Transverse colon (tissue), 4 donors: ENCODE measurements at places on chromosomes 16 and 17. TPM values are rescaled to one million over a fixed set of nuclear protein-coding genes. Genes with fewer than 3 reads are reported as not detected.
A peak's percentile ranks its signal among the peaks of the same experiment; 100 is the strongest.

Gene KLHL36
- total RNA-seq: 70.3 TPM

Gene CACNG1
- total RNA-seq: not detected

DNA sequence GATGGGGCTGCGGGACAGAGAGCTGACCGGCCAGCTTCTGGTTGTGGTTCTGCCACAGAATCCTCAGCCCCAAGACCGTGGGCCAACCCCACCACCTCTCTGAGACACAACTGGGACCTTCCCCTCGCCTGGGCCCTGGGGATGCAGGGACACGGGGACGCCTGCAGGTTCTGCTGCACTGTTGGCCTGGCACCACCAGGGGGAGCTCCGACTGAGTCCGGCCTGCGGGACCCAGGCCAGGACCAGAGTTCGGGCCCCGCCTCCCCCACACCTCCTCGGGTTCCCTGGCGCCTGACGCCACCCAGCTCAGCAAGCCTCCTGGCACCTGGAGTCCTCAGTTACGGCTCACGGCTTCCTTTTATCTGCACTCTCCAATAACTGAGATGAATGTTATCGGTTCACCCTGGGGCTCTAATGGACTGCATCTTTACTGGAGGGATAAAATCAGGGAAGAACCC is 27.3 kb downstream of the TBC1D16 start:
- no peak overlapping the region for H3K4me3 ChIP-seq
- no peaks in the 10 kb centered on the region for H3K27me3 ChIP-seq
- no peaks in the 10 kb centered on the region for H3K36me3 ChIP-seq
- no peak overlapping the region for H3K27ac ChIP-seq
- H3K4me1 ChIP-seq: peaks cover 4% of the 10 kb centered on the region

- no peaks in the 10 kb centered on the region for H3K4me1 ChIP-seq
- no peak overlapping the region for H3K27ac ChIP-seq
Observed at GRCh38 chr17:4161967-4162305, 18.9 kb downstream of the CYB5D2 start.

GRCh38 chr16:31079342-31079944 is 5.2 kb downstream of the ZNF646 start:
- H3K27me3 ChIP-seq: no peaks in the 10 kb centered on the region
- peaks cover 11% of the 10 kb centered on the region for H3K4me1 ChIP-seq
- DNase-seq: no peak
- no peak overlapping the region for H3K27ac ChIP-seq
- H3K4me3 ChIP-seq: no peak overlapping the region
- peaks cover 5% of the 10 kb centered on the region for H3K36me3 ChIP-seq

DNA sequence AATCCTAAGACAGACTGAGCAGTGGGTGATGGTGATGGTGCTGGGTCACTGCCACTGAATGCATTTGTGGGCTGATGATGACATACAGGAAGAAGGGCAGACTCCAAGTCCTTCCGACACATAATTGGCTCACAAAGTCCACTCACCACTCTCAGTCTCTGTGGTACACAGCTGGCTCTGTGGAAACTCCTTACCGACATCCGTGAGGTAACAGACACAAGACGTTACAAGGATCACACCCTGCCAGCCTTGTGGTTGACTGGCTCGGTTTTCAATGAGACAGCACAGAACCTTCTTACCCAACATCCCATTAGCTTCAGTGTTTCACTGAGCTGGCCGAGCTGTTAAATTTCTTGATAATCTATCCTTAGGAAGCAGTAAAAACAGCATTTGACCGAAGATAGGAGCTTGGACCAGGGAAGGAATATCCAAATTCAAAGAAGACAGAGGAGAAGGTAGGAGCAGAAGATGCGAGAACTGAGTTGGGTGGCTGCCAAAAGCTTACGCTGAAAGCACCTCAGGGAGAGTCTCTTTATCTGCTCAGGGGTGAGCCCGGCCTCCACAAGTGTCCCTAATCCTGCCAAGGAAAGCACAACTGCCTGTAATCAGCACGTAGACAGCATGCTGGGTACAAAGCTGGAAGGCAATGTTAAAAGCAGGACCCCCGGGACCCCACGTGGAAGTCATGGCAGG is 5.5 kb upstream of the MXRA7 start:
- no peak overlapping the region for H3K4me3 ChIP-seq
- H3K4me1 ChIP-seq: peaks cover 32% of the 10 kb centered on the region
- H3K27me3 ChIP-seq: no peaks in the 10 kb centered on the region
- H3K36me3 ChIP-seq: peaks cover 45% of the 10 kb centered on the region
- peak overlapping the region; percentile 58 for H3K27ac ChIP-seq

GRCh38 chr17:7081341-7082062 is 1.5 kb upstream of the CLEC10A start:
- H3K36me3 ChIP-seq: no peaks in the 10 kb centered on the region
- DNase-seq: no peak
- H3K4me1 ChIP-seq: no peaks in the 10 kb centered on the region
- H3K27me3 ChIP-seq: peaks cover 16% of the 10 kb centered on the region
- no peak overlapping the region for H3K4me3 ChIP-seq

DNA sequence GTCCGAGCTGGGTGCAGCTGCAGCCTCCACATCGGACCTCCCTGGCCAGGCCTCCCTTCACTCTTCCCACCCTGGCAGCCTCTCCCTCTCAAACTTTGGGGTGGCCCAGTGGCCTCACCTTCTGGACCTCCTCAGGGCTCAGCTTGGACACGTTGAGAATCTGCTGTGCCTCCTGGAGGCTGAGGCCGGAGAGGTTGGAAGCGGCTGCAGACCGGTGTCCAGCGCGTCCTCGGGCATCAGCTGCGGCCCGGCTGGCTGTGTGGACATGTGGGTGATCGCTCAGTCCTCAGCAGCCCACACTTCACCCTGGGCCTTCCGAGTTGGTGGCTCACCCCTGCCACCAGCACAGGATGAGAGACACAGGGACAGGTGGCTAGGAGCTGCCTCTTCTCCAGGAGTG is 9.9 kb downstream of the PAM16 start:
- no peak overlapping the region for H3K4me3 ChIP-seq
- H3K27ac ChIP-seq: no peak overlapping the region
- H3K27me3 ChIP-seq: no peaks in the 10 kb centered on the region
- no peaks in the 10 kb centered on the region for H3K36me3 ChIP-seq
- H3K4me1 ChIP-seq: peaks cover 6% of the 10 kb centered on the region
- no peak for DNase-seq

DNA sequence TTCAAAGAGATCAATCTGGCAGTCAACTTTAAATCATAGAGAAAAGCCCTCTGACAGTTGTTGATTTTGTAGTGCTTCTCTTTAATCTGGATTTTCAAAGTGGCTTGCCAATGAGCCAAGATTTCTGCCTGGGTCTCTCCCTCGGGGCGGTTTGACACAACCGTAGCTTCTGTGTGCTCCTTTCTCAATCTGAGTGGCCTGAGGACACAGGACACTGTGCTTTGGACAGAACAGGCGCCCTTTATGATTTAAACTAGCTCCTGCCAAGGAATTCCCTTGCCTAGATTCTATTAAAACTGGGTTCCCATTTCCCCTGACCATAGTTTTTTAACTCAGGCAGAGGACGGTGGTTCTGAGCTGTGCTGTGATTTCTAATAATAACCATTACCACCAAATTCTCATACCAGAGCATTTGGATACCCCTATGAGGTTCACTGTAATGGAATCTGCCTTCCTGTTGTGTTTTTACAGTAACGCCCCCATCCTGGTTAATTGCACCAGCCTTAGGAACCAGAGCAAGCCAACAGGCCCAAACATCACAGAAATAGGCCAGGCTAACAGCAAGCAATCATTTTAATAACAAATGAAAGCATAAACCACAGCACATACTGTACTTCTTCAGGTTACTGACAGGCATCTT is 4.0 kb downstream of the ZFHX3 start:
- H3K36me3 ChIP-seq: no peaks in the 10 kb centered on the region
- peak overlapping the region; percentile 92 for H3K27ac ChIP-seq
- DNase-seq: no peak
- H3K27me3 ChIP-seq: no peaks in the 10 kb centered on the region

- DNase-seq: no peak
- H3K36me3 ChIP-seq: no peaks in the 10 kb centered on the region
- no peak overlapping the region for H3K27ac ChIP-seq
- no peaks in the 10 kb centered on the region for H3K4me1 ChIP-seq
- H3K4me3 ChIP-seq: no peak overlapping the region
Observed at GRCh38 chr17:41402161-41402560, 4.8 kb upstream of the KRT31 start.

DNA sequence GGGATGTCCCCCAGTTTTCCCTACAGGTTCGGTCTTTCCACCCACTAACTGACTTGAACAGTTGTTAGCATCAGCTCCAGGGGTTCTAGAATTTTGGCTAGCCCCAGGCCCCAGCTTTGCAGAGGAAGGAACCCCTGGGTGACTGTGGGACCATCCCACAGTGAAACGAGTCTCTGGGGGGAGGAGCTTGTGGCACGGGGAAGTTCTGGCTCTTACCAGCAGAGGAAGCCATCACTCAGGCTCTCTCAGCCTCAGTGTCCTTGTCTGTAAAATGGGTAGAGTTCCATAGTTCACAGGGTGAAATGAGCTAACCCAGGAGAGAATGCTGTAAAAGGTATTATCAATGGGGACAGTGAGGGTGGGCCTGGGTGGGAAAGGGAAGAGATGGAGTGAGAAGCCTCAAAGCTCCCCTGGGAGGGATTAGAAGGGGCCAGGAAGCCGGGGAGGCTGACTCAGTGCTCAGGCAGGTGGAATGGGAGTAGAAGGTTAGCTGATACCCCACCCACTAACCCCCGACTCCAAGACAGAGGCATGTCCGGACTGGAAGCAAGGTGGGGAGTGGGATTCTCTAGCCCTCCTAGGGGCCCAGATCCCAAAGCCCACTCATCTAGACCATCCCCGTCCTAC is 30.9 kb upstream of the CDC42EP4 start:
- DNase-seq: no peak
- no peak overlapping the region for H3K4me3 ChIP-seq

DNA sequence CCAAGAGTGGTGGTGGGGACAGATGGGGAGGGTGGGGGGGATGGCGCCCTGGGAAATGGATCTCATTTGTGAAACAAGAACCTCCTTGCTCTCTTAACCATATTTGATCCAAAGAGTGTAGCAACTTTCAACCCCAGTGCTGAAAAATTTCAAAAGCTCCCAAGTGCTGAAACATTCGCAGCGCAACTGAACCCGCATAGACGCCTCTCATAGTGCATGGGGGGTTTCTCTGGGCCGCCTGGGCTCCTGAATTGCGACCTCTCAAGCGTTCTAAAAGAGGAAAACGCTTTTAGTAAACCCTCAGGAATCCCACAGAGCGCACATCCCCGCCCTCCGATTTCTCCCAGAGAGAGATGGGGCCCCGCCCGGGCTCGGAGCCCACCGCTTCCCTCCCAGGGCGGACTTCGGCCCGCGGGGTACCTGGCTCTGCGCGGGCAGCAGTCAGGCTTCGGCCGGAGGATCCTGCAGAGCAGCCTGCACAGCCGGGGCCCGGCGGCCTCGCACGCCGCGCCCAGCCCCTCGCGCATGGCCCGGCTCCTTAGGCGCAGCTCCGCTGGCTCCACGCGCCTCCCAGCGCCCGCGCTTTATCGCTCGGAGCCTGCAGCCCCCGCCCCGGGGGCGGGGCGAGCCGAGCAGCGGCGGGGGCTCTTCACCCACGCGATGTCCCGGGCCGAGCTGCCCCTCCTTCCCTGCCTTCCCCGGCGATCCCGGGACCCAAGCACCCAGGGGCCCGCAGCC is 7.0 kb downstream of the NOS2 start:
- H3K27ac ChIP-seq: no peak overlapping the region
- peaks cover 30% of the 10 kb centered on the region for H3K27me3 ChIP-seq
- no peaks in the 10 kb centered on the region for H3K36me3 ChIP-seq
- no peak for DNase-seq

Gene PTX4
- total RNA-seq: not detected

Gene CTNS
- 20.6 TPM for total RNA-seq

DNA sequence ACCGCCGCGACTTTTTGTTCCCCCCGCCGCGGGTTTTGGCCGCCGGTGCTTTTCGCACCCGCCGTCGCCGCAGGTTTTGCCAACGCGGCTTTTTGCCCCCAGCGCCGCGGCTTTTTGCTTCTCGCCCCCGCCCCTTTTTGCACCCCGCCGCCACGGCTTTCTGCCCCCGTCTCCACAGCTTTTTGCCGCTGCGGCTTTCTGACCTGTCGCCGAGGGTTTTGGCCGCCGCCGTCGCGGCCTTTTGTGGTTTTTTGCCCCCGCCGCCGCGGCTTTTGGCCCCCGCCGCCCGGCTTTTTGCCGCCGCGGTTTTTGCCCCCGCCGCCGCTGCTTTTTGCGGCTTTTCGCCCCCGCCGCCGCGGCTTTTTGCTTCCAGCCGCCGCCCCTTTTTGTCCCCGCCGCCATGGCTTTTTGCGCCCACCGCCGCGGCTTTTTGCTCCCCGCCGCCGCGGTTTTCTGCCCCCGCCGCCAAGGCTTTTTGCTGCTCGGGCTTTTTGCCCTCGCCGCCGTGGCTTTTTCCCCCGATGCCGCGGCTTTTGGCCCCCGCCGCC is 151.1 kb downstream of the KCNJ18 start:
- H3K4me3 ChIP-seq: no peak overlapping the region
- H3K4me1 ChIP-seq: no peaks in the 10 kb centered on the region
- no peak overlapping the region for H3K27ac ChIP-seq
- no peaks in the 10 kb centered on the region for H3K36me3 ChIP-seq
- H3K27me3 ChIP-seq: peaks cover 38% of the 10 kb centered on the region

- H3K27me3 ChIP-seq: peaks cover 28% of the 10 kb centered on the region
- no peaks in the 10 kb centered on the region for H3K4me1 ChIP-seq
- no peaks in the 10 kb centered on the region for H3K36me3 ChIP-seq
- H3K4me3 ChIP-seq: no peak overlapping the region
- H3K27ac ChIP-seq: no peak overlapping the region
- DNase-seq: no peak
Observed at GRCh38 chr17:58028578-58028977, 21.5 kb upstream of the SRSF1 start.

- H3K4me3 ChIP-seq: no peak overlapping the region
- no peak overlapping the region for H3K27ac ChIP-seq
- H3K4me1 ChIP-seq: no peaks in the 10 kb centered on the region
- no peaks in the 10 kb centered on the region for H3K27me3 ChIP-seq
- DNase-seq: no peak
Observed at GRCh38 chr17:50620858-50621257, 13.8 kb upstream of the ABCC3 start.

DNA sequence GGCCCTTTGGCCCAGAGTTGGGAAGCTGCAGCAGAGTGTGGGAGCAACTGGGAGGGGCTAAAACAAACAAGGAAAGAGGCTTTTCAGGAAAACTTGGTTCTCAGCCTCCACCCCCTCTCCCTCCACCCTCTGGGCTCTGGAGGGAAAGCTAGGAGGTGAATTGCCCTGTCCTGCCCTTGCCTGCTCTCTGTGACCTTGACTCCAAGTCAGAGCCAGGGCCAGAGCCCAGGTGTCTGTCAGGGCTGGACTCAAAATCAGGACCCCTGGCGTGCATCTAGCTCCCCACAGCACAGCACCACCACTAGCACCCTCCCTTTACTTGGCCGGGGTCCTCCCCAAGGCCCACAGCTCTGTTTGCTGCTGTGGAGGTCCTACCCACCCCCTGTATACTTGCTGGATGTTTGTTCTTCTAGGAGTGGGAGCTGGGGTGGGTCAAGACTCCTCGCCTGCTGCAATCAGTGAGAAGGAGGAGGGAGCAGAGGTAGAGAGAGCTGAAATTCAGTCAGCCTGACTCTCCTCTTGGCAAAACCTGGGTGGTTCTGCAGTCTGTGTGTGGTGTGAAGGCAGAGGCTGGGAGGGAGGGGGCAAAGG is 2.8 kb upstream of the NR1D1 start:
- peak overlapping the region; percentile 96 for H3K27ac ChIP-seq
- H3K36me3 ChIP-seq: no peaks in the 10 kb centered on the region
- DNase-seq: no peak
- H3K27me3 ChIP-seq: no peaks in the 10 kb centered on the region

GRCh38 chr16:74837056-74837455 is 62.4 kb upstream of the FA2H start:
- no peak overlapping the region for H3K4me3 ChIP-seq
- no peaks in the 10 kb centered on the region for H3K27me3 ChIP-seq
- no peaks in the 10 kb centered on the region for H3K36me3 ChIP-seq

- H3K4me1 ChIP-seq: no peaks in the 10 kb centered on the region
- DNase-seq: no peak
- no peak overlapping the region for H3K4me3 ChIP-seq
- H3K27ac ChIP-seq: peak overlapping the region; percentile 79
- H3K27me3 ChIP-seq: no peaks in the 10 kb centered on the region
- no peaks in the 10 kb centered on the region for H3K36me3 ChIP-seq
Observed at GRCh38 chr17:62112229-62112628, 47.2 kb upstream of the MED13 start.
